ENCODE measurements at places on chromosomes 2 and 18.
A peak's percentile ranks its signal among the peaks of the same experiment; 100 is the strongest.

DNA sequence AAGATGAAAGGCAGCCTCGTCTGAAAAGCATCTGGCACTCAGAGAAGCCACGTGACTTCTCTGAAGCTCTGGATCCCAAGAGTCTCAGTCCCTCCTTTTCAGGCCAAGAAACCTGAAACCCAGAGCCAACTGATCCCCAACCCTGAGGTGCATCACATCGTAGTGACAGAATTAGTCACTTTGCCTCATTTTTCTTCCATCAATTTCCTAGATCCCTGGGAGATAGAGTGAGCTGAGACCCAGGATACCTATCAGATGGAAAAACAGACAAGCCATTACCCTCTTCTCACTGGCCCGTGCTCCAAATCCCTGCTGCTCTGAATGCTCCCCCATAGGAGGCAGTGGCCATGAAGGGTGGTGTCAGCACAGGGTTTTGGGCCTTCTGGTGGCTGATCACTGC is 113.1 kb downstream of the ALK start:
- no peak for DNase-seq

- DNase-seq, result no peak
These were observed 263.2 kb downstream of the IRS1 start for GRCh38 chr2:226536410-226536809.

DNA sequence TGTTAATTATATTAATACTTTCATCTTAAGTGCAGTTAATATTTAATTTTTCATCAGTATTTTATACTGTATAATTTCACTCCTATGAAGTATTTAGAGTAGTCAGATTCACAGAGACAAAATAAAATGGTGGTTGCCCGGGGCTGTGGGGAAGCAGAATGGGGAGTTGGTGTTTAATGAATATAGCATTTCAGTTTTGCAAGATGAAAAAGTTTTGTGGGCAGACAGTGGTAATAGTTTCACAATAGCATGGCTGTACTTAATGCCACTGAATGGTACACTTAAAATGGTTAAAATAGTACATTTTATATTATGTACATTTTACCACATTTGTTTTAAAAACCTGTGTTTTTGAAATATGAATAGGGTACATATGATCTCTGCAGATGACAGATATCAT is 31.2 kb downstream of the CFAP221 start:
- no peak for DNase-seq

DNA sequence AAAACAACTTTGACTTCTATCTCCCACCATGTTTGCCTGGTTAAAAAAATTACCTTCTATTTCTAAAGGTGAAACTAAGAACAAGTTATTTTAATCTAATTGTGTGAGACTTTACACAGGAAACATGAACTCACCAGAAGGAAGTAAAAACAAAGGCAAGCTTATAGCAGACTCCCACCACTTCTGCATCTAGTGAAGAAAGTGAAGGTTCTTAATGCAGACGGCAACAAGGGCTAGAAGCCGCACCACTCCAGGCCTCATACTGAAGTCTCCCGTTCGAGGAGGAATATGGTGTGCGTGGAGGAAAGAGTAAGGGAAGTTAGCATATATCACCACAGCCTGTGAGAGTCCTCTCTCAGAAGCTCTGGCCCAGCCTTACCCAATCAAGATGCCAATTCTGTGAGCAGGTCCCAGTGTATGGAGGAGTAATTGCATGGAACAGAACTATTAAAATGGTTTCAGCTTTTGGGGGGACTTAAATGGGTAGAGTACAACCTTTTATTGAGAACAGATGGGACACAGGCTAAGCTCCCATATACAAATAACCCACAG is 958.7 kb downstream of the BCL11A start:
- no peak for DNase-seq

DNA sequence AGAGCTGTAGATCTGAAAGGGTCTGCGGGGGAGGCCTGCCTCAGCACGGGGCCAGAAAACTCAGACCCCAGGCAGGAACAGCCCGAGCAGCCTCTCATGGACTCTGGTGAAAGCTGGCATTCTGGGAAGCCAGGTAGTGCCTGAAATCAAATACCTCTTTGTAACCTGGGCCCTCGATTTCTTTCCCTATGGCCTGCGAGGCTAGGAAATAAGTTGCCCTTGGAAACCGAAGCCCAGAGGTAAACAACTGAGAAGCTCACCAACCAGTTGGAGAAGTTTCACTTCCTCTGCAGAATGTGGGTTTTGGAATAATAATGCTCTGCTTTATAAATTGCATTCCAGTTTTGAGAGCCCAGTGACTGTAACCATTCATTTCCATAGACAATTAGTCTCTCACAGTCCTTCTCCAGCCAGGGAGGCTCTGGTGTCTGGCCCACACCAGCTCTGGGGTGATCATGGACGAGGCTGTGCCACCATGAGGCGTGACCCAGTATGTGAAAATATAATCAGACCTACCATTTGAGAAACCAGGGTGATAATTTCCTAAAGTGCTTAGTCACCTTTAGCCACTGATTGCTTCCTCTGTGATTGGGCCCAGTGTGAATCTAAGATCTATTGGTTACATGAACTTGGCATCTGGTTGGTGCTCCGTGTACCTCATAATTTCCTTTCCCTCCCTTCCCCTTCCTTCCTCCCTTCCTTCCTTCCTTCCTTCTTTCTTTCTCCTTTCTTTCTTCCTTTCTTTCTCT is 133.1 kb upstream of the PELI1 start:
- no peak for DNase-seq

GRCh38 chr2:188478724-188479123 is 187.1 kb downstream of the GULP1 start:
- DNase-seq, result no peak

- DNase-seq, result peak; percentile 51
These were observed 82.0 kb upstream of the SLC66A3 start for GRCh38 chr2:11073251-11073650.

DNA sequence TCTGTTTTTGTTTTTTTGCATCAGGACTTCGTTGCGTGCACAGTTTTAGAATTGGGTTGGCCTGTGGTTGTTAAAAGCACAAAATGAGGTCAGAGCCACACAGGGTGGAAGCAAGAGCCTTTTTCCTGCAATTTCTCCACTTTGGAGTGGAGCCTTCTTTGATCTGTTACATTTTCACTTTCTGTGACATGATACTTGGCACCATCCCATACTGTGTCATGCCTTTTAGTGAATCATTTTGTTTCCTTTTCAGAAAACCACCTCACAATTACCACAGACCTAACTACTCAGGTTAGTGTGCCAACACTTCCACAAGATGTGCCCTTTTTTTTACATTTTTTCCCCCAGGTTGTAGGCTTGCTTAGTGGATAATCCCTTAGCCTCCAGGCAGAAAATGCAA is 32.5 kb downstream of the MERTK start:
- peak; percentile 67 for DNase-seq

DNA sequence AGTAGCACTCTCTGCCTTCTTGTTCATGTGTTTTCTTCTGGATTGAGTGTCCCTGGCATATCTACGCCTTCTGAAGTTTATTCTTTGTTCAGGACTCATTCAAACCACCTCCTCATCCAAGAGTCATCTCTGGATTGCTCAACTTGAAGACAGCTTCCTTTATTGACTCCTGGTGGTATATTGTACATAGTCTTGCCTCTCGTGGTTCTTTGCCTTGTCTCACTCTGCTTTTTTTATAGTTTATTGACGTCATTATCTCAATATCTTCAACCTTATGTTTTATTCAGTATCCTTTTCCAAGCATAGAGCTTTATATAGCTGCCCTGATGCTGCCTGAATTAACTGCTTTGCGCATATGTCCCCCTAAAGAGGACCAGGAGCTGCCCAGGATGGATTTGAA is 161.7 kb downstream of the INSIG2 start:
- peak; percentile 83 for DNase-seq

- DNase-seq, result peak; percentile 87
These were observed 24.1 kb downstream of the GLS start for GRCh38 chr2:190904640-190905261.

DNA sequence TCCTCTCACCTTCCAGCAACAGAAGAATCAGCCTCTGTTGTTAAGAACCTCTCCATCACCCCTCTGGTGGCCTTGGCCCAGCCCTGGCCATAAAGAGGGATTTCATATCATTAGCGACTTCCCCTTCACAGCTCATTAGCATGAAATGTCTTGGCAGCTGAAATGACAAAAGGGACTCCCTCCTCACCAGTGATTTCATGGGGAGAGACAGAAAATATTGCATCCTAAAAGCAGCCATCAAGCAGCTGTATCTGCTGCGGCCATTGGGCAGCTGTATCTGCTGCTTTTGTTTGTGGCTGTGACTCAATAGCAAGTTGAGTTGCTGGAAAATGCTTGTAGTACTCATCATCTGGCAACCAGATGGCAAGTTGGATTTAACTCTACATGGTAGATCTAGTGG is 105.9 kb upstream of the RMDN2 start:
- DNase-seq, result peak; percentile 93

DNA sequence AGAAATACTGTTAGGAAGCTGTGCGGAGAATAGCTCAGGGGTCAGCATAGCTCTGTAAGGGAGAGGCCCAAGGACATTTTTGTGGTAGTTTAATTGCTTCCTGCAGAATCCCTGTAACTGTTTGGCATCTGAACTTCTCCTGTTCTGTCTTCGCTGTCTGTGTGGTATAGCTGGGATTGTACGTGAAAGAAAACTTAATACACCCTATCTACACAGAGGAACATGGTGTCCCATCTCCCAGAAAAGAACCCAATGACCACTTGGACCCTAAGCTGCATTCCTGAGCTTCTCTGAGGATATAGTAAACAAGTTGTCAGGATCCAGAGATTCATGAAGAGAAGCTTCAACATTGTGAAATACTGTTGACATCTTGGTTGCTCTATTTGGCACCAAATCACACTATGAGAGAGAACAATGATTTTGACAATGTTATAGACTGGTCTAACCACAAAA is 81.3 kb downstream of the CDC42EP3 start:
- peak; percentile 81 for DNase-seq

DNA sequence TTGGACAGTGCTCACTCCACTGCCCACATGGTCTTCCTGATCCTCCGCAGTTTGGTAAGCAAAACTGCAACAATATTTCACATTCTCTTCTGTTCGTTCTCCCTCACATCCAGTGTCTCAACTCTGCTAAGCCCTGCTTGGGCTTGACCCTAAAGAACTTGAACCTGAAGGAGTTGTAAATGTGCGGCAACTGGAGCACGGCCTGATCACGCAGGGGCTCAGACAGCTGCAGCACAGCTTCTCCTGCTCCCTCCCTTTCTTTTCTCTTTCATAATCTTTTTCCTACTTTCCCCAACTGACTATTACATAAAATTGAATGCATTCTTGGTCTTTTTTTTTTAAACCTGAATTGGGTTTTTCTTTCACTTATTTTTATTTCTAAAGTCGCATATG is 10.2 kb downstream of the CYRIA start:
- no peak for DNase-seq

GRCh38 chr2:75810611-75811330 is 100.1 kb upstream of the GCFC2 start:
- no peak for DNase-seq

DNA sequence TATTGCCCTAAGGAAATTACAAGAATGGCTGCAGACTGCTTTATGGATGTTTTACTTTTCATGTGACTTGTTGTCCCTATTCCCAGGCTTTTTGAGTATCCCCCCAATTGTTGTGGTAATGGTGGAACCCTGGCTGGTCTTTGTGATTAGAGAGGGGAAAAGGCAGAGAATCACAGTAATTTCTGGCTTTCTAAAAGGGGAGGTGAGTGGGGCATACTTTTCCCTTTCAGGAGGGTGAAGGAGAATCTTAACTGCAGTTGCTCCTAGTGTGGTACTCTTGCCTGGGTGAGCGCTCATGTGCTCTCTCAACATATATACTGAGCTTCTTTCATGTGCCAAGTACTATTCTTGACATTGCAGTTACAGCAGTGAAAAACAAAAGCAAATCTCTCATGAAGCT is 69.3 kb downstream of the ASXL3 start:
- DNase-seq, result no peak

DNA sequence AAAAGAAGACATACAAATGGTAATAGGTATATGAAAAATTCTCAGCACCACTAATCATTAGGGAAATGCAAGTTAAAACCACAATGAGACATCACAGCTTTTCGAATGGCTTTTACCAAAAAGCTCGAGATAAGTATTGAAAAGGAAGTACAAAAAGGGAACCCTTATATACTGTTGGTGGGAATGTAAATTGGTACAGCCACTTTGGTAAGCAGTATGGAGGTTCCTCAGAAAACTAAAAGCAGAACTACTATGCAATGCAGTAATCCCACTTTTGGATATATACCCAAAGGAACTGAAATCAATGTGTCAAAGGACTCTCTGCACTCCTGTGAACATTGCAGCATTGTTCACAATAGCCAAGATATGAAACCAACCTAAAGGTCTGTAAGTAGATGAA is 107.5 kb upstream of the SPATS2L start:
- DNase-seq, result no peak

DNA sequence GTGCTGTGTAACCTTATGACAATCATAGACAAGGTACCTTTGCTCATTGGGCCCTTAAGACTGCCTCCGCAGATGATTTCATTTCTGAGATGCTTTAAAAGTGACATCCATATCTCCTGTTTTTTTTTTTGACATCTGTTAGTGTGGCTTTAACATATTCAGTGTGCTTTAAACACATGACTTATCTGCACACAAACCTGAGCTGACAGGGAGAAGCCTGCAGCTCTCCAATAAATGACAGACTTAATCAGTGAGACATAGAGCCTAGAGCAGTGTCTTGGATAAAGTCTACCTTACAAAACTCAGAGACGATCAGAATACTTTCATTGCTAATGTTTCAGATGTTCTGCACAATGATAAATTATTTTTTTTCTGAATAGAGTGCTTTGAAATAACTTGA is 130.7 kb downstream of the UBE2E3 start:
- no peak for DNase-seq

DNA sequence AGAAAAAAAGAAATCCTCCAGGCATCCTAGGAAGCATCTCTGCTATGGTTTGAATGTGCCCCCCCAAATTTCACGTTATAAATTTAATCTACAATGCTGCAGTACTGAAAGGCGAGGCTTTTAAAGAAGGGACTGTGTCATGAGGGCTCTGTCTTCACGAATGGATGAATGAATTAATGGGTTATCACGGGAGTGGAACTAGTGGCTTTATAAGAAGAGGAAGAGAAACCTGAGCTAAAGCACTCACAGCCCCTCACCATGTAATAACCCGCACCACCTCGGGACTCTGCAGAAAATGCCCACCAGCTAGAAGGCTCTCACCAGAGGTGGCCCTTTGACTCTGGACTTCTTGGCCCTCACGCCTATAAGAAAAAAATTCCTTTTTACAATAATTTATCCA is 27.6 kb downstream of the RNU4ATAC start:
- DNase-seq, result no peak

DNA sequence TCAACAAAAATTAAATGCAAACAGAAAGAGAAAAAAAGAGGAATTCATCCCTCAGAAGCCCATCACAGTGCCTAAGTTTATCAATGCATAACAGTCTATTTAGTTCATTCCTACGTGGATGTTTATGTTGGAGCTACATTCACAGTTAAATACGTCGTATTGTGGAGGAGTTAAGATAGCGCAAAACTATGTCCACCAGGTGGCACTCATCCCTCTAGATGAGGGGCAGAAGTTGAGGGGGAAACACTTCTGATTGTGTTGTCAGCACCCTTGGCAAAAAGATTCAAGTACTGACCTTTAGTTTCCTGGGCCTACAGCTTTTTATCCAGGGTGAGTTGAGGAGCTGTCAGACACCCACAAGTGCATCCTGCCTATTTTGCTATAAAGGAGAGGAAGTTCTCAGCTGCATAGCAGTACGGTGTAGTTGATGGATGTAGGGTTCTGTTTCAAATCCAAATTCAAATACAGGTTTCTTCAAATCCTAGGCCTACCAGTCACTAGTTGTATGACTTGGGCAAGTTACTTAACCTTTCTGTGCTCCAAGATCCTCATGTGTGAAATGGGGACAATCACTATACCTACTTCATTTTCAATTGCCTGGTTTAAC is 26.8 kb upstream of the MYO1B start:
- peak; percentile 84 for DNase-seq
